ENCODE measurements at places on chromosomes 16 and 17.

DNA sequence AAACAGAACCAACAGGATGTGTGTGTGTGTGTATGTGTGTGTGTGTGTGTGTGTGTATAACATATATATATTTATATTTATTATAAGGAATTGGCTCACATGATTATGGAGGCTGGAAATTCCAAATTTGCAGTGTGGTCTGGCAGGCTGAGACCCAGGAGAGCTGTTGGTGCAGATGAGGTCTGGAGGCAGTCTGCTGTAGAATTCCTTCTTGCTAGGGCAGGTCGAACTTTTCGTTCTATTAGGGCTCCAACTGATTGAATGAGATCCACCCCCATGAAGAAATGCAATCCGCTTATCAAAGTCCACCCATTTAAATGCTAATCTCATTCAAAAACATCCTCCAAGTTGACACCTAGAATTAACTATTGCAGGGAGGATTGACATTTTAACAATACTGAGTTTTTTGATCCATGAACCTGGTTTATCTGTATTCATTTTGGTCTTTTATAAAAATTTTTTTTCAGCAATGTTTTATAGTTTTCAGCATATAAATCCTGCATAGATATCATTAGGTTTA, 85.0 kb downstream of the CYLD start:
- DNase-seq = no peak

DNA sequence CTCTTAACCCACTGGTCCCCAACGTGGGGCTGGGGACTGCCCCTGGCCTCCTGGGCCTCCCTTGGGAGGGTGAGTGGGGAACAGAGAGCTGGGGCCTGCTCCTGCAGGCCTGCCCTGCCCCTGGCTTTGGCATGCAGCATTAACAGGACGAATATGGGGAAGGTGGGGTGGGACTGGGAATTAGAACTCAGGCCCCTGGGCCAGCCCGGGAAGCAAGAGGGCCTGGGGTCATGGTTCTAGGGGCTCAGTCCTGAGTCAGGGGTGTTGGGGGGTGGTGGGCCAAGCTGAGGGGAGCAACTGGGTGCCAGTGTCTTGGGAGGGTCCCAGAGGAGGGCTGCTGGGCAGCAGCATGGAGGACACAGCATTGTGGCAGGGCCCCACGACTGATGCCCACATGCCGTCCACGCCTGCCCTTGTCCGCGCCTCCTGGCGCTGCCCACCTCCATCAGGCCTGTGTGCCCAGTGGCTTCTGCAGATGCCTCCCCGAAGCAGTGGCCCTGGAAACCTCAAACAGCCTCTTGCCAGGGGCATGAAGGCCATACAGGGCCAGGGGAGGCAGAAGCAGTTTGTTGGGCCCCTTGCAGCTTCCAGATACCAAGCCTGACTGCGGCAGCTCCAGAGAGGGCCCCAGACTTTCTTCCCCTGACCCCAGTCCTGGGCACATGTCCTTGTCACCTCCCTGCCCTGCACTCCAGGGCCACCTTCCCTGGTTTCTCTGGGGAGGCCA, 4.8 kb downstream of the MAP2K3 start:
- no peak for DNase-seq

GRCh38 chr16:57791893-57792461, 10.3 kb downstream of the KIFC3 start:
- DNase-seq = no peak

- DNase-seq = no peak
These were observed 1.2 kb upstream of the FDXR start for GRCh38 chr17:74873874-74874614.

DNA sequence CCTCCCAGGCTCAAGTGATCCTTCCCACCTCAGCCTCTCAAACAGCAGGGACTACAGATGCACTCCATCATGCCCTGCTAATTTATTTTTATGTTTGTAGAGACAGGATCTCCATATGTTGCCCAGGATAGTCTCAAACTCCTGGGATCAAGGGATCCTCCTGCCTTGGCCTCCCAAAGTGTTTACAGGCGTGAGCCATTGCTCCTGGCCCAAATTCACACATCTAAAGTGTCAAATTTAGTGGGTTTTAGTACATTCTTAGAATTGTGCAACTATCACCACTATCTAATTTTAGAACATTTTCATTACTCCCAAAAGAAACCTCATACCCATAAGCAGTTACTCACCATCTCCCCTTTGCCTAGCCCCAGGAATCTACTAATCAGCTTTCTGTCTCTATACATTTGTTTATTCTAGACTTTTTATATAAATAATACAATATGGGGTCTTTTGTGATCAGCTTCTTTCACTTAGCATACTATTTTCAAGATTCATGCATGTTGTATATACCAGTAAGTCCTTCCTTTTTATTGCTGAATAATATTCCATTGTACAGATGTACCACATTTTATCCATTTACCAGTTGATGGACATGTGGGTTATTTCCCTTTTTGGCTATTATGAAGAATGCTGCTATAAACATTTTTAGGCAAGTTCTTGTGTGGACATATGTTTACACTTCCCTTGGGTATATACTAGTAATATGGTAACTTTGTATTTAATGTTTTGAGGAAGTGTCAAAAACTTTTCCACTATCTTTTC, 25.1 kb upstream of the ITGA2B start:
- no peak for DNase-seq

DNA sequence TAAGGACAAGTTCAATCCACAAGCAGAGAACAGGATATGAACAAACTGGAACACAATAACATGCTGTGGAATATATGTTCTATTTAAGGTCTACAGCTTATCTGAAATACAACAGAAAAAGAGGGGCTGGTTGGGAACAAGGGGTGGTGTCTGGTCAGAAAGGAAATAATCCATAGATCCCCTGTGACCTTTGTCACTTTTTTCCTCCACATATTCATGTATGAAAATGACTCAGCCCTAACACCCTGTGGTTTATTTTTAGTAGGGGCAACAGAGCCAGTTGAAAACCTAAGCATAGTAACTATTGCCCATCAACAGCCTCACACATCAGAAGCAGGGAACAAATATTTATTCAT, 12.3 kb upstream of the SPAG9 start:
- no peak for DNase-seq

DNA sequence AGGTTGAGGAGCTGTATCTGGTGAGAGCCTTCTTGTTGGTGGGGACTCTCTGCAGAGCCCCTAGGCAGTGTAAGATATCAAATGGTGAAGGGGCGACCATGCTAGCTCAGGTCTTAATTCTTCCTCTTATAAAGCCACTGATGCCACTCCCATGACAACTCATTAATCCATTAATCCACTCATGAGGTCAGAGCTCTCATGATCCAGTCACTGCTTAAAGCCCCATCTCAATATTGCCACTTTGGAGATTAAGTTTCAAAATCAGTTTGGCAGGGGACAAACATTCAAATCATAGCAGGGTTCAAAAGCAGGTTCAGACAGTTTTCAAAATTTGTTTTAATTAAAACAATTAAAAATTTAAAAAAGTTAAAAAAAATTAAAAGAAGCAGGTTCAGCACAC, 13.1 kb upstream of the SPECC1 start:
- no peak for DNase-seq

- DNase-seq = no peak
These were observed 4.5 kb downstream of the C17orf50 start for GRCh38 chr17:35765086-35765710.

DNA sequence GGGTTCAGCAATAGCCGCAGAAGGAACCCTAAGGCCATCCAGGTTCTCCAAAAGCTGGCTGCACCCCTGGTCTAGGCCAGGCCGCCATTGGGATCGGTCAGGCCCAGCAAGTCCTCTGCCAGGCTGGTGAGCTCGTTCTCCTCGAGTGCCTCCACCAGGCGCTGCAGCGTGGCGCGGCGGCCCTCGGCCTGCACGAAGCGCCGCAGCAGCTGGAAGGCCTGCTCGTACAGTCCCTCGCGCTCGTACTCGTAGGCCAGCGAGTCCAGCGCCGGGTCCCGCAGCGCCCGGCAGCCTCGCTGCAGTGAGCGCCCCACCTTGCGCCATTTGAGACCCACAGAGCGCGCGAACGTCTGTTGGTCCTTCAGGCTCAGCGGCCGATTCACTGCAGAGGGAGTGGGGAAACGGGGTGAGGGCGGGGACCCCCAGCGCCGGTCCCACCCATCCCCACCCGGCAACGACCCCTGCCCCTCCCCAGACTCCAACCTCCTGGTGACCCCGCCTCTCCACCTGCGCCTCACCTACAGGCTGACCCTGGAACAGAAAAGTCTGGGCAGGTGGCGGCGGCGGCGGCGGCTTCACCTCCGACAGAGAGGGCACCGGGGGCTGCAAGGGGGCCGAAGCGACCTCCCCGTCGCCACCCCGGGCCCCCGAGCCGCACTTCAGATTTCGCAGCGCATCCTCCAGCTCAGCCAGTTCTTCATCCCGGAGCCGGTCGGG, 3.9 kb upstream of the B3GNT9 start:
- no peak for DNase-seq

DNA sequence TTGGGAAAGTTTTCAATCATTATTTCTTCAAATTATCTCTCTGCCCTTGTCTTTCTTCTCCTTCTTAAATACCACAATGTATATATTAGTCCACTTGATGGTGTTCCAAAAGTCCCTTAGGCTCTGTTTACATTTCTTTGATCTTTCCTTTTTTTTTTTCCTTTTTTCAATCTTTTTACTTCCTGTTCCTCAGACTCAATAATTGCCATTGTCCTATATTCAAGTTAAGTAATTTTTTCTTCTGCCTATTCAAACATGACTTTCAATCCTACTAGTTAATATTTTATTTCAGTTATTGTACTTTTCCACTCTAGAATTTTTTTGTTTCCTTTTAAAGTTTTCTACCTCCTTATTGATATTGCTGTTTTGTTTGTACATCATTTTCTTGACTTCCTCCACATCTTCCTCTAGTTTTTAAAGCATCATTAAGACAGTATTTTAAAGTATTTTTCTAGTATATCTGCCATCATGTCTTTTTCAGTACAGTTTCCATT, 15.8 kb upstream of the UQCRC2 start:
- DNase-seq = no peak

DNA sequence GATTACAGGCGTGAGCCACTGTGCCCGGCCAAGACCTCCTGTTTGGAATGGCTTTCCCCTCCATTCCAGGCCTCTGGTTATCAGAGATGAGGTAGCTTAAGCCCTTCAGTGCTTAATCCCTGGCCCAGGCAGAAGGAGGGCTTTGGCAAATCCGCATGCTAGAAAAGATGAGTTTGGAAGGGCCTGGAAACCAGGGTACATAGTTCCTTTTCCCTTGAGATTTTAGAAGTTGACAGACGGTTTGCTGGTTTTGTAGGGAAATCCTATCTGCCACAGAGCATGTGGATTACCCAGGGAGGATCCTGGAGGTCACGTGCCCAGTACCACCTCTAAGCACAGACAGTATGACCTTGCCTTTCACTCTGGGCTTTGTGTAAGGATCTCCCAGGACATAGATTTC, 114.7 kb upstream of the CACNG3 start:
- no peak for DNase-seq

GRCh38 chr16:81313701-81314602, 810 bp upstream of the GAN start:
- no peak for DNase-seq

DNA sequence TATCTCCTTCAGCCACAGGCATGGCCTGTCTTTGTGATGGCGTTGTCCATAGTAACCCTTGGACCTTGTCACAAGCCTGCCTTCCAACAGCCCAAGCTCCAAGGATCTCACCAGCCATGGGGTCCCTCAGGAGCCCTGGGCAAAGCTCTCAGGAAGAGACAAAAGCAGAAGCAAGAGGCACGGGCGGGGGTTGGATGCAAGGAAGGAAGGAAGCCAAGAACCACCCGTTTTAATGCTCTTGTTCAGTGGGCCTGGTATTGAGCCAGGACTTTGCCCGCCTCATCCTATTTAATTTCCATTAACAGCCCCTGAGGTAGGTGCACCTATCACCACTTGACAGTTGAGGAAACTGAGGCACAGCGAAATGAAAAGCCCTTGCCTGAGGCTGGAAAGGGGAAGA, 32.3 kb upstream of the GOSR2 start:
- DNase-seq = no peak

GRCh38 chr17:67051155-67051538, 6.8 kb downstream of the CACNG1 start:
- DNase-seq = no peak

Data from nucleus accumbens (tissue), 56 donors.